ENCODE measurements at places on chromosomes 13 and 19.

DNA sequence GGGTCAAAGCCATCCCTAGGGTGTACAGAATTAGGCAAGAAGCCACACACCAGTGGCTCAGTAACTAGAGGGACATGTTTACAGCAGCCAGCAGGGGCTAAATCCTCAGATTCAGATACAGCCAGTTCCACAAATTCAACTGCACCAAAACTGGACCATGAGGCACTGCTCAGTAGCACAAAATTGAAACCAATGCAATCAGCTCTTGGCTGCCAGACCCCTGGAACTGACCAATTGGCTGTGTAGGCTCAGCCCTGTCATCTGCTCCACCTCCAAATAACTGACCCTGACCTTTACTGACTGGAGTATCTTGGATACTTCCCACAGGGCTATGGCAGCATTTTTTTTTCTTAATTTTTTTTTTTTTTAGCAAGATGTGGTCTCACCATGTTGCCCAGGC lies 226.5 kb downstream of the FOXO1 start:
- no peak for DNase-seq

GRCh38 chr13:108987944-108988343 lies 358.5 kb downstream of the MYO16 start:
- DNase-seq = no peak

DNA sequence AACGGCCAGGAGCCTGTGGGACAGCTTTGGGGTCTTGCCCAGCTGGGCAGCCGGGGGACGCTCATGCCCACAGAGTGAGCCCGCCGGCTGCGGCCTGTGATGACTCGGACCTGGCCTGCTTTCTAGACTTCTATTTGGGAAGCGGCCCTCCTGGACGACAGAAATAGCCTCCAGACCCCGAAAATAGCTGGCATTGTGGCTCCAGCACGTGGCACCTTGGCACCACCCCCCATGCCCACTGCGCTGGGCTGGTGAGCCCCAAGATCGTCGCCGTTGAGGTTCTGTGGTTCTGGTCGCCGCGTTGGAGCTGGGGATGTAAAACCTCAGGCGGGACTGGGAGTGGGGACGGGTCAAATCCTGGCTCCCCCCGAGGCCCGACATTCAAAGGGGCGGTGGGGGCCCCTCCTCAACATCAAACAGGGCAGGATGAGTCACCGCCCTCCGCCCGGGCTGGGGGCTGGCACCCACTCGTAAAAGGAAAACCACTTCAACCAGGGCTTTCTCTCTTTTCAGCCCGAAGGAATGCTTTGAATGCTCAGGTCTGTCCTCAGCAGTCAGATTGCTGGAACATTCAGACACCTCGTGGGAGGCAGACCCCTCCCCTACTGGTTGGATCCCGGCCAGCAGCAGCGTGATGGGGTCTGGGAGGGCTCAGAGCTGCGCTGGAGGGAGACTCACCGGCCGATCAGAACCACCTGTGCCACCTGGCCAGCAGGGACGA lies 42.1 kb downstream of the GADD45B start:
- DNase-seq = no peak

GRCh38 chr13:45594764-45595163 lies 20.8 kb downstream of the ERICH6B start:
- DNase-seq = no peak
